Left forelimb (tissue), 1 donor: ENCODE measurements at places on chromosomes 13 and 19.

DNA sequence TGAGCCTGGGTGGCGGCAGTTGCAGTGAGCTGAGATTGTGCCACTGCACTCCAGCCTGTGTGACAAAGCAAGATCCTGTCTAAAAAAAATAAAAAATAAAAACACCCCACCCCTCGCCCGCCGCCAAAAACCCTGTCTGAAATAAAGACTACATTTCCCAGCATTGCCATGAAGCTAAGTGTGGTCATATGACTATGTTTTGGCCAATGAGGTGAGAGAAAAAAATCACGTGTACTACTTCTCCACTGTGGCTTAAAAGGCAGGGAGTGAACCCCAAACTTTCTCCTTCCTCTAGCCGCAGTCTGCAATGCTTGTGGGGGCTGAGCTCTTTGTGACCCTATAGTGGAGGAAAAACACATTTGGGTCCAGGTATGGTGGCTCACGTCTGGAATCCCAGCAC lies 54.9 kb downstream of the COLGALT1 start:
- no peak for DNase-seq

- no peak for DNase-seq
Measured at GRCh38 chr19:12085074-12085818, 20.7 kb downstream of the ZNF844 start.

DNA sequence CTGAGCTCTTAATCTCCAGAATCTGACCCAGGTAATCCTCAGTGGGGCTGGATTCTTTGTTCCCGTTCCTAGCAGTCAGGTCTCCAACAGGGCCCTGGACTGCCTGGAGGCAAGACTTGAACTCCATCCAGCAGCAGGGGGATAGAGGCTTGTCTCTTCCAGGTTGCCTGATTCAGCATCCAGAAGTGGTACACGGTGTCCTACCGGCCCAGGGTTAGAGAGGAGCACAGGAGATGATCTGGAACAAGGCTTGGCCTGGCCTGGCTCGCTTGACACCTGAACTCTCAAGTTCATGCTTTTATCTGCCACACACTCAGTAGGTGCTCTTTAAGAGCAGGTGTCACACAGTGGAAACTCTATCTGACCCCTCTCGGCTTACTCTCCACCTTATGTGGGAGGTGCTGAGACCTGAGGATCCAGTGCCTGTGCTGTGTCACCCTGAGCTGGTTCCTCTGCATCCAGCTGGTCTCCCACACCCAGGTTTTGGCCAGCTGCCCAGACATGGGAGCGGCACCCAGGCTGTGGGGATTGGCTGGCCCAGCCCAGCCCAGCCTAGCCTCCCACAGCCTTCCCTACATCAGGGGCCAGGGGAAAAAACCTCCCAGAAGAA lies at the start of gene CYP4F3:
Gene CYP4F3, plus strand, starts transcription at position 604 of the 610 bp plus-strand sequence. CDS start 519 bp downstream, outside the sequence.
- DNase-seq: no peak

DNA sequence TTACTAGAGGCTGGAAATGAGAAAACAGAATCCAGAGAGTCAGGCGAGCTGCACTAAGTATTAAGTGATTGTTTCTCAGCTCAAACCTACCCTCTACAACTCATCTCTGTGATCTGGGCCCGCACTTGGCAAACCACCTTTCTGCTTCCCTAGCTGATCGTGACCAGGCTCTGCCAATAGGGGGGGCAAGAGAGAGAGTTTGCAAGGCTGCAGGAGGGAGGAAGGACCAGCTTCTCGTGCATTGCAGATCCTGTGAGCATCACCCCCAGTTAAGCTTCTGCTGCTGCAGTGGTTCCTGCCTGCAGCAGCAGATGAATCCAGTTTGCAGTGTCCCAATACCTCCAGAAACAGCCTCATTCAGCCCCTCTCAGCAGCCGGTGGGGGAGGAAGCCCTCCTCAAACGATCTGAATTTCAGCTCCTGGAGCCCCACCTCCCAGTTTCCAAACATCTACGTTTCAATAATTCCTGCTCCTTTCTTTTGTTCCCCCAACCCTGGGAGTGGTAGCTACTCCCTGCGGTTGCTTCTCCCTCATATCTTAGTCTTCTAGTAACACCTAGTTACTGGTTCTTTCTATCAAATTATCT lies 20.0 kb downstream of the XRCC1 start:
- DNase-seq: no peak

- DNase-seq: no peak
Measured at GRCh38 chr19:14450168-14450874, 17.2 kb downstream of the PKN1 start.

- DNase-seq: no peak
Measured at GRCh38 chr13:98938801-98939200, 39.1 kb downstream of the DOCK9 start.

DNA sequence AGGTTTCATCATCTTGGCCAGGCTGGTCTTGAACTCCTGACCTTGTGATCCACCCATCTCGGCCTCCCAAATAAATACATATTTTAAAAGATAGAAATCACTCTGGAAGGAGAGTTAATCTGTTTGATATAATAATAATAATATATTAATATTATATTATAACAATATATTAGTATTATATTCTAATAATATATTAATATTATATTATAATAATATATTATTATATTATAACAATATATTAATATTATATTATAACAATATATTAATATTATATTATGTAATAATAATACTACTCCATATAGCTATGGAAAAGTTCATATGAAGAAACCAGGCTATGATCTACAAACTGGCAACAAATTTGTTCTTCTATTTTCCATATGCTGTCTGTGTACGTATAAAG lies 16.8 kb downstream of the HPN start:
- no peak for DNase-seq

DNA sequence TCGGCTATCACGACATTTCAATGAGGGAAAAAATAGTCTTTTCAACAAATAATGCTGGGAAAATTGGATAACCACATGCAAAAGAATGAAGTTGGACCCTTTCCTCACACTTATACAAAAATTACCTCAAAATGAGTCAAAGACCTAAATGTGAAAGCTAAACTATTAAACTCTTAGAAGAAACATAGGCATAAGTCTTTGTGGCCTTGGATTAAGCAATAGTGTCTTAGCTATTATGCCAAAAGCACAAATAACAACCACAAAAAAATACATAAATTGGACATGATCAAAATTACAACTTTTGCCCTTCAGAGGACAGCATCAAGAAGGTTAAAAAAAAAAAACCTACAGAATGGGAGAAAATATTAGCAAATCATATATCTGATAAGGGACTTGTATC lies 156.6 kb downstream of the FOXO1 start:
- DNase-seq: no peak

- no peak for DNase-seq
Measured at GRCh38 chr19:38194061-38194701, 29.8 kb downstream of the DPF1 start.

DNA sequence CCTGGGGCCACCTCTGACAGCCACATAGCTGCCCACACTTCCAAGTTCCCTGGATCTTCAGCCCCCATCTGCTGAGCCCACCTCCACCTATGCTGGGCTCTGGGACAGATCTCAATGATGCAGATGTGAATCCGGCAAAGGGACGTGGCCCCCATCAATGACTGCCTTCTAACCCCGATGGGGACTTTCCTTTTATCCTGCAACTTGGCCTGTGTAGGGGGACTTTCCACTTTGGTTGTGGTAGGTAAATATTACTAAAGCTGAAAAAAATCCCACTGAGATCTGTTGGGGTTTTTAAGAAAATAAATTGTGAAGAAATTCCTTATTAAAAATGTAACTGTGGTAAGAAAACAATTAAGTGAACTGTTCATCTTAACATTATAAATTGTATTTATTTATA lies 20.8 kb upstream of the ASPDH start:
- no peak for DNase-seq

DNA sequence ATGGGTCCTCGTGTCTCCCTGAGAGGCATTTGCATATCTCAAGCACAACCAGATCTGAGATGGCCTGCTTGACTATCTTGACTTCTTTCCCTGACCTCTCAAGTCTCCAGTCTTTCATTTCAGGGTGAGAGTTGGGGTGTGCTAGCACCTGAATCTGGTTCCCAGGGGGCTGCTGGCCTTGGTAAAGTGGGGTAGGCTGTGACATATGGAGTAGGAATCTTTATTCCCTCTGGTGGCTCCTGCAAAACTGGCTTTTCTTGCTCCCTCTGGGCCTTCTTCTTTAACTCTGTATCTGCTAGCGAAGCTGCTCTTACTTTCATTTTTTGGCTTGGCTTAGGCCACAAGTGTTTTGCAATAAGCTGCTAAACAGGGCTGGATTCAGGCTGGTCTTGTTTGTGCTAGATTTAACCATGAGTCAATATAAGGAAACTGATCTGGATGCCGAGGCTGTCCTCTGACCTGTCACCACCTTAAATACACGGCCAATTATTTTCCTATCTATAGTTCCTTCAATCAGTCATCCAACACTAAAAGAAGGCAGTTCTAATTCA lies 42.3 kb downstream of the ZNF493 start:
- DNase-seq: no peak

DNA sequence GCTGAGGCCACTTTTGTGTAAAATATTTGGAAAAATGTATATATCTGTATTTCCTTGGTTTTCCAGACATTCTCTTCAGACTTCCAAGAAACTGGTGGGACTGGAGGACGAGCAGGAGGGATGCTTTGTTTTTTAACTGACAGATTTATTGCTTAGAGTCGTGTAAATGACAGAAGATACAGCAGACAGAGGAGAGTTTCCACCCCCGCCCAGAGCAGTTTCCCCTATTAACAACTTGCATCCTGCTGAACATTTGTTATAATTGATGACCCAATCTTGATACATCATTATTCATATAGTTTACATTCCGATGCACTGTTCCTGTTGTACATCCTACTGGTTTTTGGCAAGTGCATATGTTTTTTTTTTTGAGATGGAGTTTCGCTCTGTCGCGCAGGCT lies 7.1 kb upstream of the DOCK6 start:
- no peak for DNase-seq

GRCh38 chr19:42332059-42332458 lies 6.6 kb downstream of the MEGF8 start:
- DNase-seq: no peak

GRCh38 chr13:74444864-74445479 lies 310.8 kb upstream of the KLF12 start:
- no peak for DNase-seq

- DNase-seq: no peak
Measured at GRCh38 chr19:57245959-57246358, 5.5 kb downstream of the ZNF805 start.

DNA sequence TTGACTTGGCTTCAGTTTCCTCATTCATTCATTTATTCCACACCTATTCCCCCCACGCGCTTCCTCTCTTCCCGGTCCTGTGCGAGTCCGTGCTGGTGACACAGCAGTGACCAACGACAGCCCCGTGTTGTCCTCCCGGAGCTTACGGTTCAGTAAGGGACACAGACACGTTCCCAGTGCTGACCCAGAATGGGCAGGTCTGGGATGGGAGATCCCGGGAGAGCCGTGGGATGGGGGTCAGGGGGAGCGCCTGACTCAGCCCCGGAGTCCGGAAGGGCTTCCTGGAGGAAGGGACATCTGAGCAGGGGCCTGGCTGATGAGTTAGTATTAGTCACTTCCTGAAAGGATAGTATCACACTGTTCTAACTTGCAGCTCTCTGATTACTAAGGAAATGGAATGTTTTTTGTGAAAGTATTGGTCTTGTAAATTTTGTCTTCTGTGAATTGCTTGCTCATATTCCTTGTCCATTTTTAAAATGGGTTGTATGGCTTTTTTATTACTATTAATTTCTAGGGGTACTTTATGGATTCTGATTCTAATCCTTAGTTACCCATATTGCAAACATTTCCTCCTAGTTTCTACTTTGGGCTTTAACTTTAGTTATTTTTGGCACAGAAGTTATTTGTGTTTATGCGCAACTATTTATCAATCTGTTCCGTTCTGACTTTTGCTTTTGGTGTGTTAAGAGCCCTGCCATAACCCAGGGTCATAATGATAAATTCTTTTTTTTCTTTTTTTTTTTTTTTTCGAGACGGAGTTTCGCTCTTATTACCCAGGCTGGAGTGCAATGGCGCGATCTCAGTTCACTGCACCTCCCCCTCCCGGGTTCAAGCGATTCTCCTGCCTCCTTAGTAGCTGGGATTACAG lies 708 bp upstream of the ERCC1 start:
- no peak for DNase-seq

DNA sequence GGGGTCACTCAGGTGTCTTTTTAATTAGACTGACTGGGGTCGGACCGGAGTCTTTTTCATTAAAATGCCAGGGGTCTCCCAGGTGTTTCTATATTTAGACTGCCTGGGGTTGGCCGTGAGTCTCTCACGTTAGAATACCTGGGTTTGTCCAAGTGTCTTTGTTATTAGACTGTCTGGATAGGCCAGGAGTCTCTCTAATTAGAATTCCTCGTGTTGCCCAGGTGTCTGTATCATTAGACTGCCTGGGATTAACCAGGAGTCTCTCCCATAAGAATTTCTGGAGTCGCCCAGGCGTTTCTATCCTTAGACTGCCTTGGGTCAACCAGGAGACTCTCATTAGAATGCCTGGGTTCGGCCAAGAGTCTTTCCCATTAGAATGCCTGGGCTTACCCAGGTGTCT lies 1445.7 kb downstream of the UQCRFS1 start:
- DNase-seq: no peak

GRCh38 chr19:3671680-3672574 lies 28.3 kb downstream of the PIP5K1C start:
- no peak for DNase-seq

DNA sequence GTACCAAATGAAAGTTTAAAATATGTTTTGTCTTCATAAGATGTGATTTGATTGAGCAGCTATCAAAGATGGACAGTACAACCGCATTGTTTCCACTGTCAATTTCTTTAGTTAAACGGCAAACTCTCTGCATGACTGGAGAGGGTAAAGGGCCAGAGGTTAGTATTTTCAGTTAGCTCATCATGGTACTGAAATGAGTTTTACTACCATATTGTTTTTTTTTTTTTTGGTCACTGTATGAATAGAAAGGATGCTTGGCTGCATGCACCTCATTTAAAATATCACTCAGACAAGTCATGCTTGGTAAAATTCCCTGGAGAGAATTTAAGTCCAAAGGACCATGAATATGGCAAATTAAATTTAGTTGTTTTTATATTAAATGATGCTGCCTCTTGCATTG lies 942.1 kb upstream of the SPRY2 start:
- DNase-seq: no peak

DNA sequence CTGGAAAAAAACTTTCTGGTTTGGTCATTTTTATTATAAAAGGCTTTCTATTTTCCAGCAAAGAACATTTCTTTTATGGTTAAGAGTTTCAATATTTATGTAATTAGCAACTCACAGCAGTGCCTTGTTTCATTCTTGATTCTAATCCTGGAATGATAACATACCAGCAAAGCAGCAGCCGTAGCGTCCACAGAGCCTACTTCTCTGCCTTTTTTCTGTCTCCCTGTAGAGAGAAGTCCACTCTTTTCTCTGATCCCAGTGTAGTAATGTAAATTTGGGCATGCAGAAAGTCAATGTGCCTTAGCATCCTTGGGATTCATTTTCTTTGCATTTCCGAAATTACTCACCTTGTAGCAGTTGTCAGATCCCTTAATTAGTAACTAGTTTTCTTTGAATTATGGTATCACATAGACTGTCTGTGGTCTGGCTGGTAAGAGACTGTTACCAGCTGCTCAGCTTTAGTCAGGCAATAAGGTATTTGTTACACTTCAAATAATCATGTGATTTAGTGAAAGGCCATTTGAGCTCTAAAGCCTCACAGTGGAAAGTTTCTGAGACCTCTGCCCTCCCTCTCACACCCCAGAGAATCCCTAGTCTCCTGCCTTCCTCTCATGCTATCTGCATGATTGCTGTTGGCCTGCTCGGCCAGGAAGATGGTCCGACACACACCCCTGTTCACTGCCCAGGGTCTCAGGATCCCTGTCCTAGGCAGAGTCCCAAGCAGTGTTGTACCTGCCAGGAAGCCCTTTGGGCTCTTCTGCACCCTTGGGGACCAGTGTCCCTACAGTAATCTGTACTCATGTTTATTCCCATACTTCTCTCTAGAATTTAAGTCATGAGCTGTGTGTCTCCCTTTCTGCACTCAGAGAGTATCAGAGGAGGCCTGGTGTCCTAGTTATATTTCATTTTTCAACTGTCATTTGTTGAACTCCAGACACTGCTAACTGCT lies 86.3 kb downstream of the LRCH1 start:
- no peak for DNase-seq
